ENCODE measurements at places on chromosomes 11 and 22.

DNA sequence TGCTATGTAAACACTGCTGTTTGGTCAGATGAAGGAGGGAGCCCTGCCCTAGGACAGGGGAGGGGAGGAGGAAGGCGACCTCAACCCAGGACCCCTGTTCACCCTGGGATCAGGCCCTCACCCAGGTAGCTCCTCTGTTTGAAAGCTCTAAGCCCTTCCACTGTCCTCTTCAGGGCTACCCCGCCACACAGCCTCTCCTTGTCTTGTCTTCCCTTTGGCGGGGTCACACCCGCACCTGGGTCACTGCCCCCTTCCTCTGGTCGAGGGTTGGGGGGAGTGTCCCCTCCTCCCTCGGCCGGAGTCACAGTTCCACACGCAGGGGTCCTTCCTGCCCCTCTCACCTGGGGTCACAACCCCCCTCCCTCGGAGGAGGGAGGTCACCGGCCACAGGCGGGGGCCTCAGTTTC is 463 bp upstream of the PTPMT1 start:
- no peak for DNase-seq

DNA sequence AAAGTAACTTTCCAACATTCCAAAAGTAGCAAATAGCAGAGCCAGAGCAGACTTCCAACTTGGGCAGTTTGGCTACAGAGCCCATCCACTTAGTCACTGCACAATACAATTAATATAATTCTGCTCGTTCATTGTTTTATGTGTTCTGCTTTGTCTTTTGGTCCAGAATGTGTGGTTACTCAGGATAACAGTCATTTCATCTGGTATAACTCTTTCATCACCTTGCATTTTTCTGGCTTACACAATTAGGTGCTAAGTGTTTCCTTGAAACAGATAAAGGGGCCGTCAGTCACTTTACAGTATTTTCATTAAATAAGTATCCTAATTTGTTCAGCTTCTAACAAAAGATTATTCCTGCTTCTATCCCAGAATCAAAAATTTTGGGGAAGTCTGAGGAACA is 87.2 kb downstream of the LARGE2 start:
- DNase-seq: no peak

GRCh38 chr22:22408731-22409696 is 99.5 kb downstream of the ZNF280B start:
- no peak for DNase-seq

GRCh38 chr22:44380756-44381486 is 68.2 kb upstream of the SHISAL1 start:
- no peak for DNase-seq

GRCh38 chr11:22703040-22703439 is 36.6 kb downstream of the GAS2 start:
- DNase-seq: peak; percentile 6

GRCh38 chr11:133082841-133083488 is 449.3 kb downstream of the OPCML start:
- DNase-seq: peak; percentile 59

DNA sequence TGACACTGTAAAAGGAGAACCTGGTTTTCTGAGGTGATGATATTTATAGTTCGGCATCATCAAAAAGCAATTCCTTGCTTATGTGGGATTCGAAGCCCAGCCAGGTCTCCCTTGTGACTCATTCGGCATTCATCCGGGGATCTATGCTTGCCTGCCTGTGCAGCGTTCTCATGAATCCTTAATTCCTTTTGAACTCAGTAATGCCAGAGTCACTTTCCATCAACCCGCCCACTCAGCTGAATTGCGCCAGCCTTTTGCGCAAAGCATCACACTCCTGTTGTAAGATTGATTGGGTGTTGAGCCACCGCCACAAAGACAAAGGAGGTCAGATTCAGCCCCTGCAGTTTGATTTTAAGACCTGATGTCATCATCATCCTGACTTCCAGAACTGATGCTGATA is 128.6 kb downstream of the SLC17A6 start:
- no peak for DNase-seq

DNA sequence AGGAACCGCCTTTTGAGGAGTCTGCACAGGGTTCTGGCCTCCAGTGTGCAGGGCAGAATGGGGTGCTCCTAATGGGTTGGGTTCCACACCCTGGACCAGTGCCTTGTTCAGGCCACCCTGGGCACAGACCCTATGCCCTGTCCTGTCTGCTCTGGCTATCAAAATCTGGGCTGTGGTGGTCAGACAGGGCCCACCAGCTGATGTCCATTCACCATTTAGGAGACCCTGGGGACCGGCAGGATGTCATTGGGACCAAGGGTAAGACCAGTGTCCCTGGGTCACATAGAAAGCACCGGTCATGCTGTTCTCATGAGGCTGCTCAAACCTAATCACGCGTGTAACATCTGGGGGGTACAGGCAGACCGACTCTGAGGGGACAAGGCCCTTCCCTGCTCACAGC is 37.3 kb downstream of the PARVG start:
- DNase-seq: no peak

- no peak for DNase-seq
These were observed 92.1 kb upstream of the APOA1 start for GRCh38 chr11:116929414-116930090.
